ENCODE measurements at places on chromosomes 16 and 17. TPM values are rescaled to one million over a fixed set of nuclear protein-coding genes. Genes with fewer than 3 reads are reported as not detected.

The PDE6G gene
- total RNA-seq: not detected

The RND2 gene
- 0.12 TPM for total RNA-seq

The CDRT15L2 gene
- not detected for total RNA-seq

The SLFN12L gene
- 0.12 TPM for total RNA-seq

The CIITA gene
- total RNA-seq: under 0.01 TPM

The FOXF1 gene
- total RNA-seq: under 0.01 TPM
